ENCODE measurements at places on chromosomes 12 and 14.

DNA sequence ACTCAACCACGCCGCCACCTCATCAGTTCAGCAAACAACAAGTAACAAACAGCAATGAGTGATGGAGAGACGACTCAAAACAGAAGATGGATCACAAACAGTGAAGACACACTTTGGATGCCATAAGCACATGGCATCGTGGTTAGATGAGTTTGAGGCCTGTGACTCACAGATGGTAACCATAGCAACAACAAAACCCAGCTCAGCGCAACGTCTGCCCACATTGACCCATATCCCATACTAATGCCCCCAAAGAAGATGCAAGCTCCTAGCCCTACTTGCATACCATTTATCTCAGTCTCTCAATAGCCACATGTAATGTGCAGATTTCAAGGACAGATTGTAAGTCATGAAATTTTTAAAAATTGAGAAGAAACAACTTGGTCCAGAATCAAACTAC is 1322.3 kb upstream of the TMEM132C start:
- no peak for DNase-seq

DNA sequence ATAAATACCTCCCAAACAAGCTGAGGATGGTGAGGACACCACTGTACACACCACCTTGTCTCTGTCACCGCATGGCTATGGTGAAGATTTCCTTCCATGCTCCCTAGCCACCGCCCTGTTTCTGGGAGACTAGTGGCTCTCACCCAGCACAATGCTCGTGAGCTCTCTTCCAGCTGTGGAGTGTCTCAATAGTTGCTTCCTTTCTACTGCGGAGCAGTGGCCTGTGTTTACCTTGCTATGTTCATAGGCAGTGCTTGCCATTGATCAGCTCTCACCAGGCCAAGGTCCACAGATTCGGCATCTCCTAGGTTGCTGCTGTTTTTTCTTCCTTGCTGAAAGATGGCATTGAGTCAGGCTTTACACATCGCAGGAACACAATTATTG is 313.6 kb upstream of the RTL1 start:
- DNase-seq, result no peak

DNA sequence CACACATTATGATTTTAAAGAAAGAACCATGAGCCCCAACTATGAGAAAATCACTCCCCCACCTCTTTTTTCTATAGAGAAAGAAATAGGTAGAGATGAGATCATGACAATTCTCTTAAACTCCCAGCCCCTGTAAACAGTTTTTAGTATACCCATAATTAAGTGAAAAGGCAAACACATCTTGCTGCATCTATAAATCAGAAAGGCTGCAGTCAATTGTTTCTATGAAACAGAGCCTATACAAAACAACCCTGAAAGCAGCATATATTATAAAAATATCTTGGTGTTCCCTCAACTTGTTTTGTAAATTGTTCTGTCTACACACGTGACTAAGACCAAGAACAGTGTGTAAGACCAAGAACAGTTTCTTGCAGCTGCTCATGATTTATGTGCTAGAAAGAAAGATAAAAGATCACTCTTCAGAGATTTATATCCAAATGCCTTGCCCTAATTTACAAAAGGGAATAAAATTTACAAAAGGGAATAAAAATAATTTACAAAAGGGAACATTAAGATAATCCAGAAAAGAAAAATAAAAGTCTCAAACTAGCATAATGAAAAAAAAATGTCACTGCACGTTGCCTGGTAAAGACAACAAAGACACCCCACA is 4.8 kb downstream of the KITLG start:
- no peak for DNase-seq

DNA sequence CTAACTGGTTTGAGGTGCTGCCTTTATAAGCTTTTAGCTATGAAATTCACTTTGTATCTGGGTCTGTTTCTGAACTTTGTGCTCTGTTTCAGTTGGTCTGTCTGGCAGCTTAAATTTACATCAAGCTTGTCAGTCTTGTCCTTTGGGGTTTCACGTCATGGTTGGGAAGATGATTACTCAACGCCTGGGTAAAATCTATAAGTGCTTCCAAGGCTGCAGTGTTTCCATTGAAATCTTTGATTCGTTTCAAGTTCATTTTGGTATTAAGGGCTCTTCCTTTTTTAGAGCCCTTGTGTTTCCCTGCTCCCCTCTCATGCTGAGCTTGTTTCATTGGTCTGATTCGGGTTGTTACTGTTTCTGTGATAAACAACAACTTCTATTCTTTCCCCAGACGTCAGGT is 58.2 kb downstream of the FBXW8 start:
- DNase-seq, result no peak

DNA sequence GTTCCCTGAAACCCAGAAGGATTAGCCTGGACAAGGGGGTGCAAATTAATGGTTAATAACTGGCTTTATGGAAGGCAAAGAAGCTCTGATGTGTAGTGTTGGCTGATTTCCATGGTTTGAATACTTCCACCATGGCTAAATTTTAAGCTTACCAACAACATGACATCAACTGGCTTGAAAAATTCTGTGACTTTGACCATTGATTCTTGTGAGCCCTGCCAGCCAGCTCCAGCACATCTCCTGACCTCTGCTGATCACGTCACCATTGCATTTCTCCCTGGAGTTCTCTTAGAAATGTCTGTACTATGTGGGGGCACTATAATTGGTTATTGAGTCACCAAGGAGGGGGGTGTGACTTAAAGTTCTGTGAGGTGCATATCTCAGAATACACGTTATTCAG is 171.2 kb downstream of the MYRFL start:
- no peak for DNase-seq

DNA sequence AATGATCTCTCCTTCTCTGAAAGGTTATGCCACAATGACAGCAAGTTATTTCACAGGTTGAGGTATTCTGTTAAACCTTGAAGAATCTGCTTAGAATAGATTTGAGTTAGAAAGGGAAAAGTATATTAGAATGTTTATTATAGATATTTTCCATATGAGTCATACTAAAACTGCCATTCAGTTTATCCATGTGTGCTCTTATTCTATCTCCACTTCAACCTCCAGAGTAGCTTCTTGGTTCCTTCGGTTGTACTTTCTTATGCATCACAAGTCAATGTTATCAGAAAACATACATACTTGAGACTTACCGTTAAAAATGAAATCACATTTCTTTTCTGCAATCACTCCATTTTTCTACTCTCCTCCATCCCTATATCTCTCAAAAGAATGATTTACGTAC is 197.7 kb downstream of the BCAT1 start:
- DNase-seq, result no peak

DNA sequence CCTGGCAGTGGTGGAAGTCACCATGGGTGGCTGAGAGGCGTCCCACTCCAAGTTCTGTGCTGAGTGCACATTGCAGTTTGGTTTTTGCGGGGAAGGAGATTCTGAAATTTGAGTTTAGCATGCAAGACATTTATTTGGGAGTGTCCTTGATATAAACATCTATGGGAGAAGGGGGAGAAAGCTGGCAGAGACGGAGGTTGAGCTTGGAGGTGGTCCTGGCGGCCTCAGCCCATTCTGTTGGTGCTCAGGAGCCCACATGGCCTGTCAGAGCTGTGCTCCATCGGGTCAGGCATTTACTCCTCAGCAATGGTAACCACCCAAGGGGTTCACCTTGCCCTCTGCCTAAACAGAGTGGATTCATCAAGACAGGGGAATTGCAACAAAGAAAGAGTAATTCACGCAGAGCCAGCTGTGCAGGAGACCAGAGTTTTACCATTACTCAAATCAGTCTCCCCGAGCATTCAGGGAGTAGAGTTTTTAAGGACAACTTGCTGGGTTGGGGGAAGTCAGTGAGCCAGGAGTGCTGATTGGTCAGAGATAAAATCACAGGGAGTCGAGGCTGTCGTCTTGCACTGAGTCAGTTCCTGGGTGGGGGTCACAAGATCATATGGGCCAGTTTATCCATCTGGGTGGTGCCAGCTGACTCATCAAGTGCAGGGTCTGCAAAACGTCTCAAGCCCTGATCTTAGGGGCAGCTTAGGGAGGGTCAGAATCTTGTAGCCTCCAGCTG is 323.3 kb upstream of the TMEM132C start:
- DNase-seq, result no peak

DNA sequence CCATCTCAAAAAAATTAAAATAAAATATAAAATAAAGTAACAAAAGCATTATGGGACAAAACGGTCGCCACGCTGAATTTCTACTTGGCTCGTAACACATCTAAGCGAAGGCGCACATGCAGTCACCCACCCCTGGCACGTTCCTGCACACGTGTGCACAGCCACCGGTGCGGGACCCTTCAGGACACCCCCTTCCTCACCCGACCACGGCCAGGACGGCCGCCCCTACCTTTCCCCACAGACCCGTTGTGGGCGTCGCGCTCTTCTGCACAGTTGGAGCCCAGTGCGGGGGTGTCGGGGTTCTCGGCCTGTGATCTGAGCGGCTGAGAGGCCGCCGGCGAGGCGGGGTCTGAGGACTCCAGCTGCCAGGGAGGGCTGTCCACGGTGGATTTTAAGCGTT is 44.4 kb upstream of the GPR68 start:
- DNase-seq, result no peak

DNA sequence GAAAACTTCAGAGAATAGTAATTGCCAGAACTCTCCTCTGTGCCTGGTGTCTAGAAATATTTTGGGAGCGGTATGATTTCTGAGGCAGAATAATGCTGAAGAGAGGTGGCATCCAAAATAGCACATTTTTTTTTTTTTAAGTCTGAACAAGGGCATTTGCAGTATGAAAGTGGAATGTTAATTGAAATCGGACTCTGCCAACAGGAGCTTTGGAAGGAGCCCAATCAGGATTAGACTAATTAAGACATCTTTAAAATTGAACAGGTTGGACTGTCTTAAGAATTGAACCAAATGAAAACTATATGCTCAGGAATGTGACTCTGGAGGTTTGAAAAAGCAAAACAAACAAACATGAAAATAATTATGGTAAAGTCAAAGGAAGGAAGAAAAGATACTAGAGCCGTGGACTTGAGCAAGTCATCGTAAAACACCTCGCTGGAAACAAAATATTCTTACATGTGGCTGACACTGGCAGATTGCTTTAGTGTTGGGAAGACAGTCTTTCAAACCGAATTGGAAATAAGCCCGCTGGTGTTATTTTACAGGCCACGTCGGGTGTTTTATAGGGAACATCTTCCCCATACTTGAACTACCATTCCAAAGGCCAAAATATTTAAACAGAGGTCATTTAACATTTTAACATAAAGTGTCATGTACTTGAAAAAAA is 436.3 kb downstream of the VRK1 start:
- DNase-seq, result no peak

DNA sequence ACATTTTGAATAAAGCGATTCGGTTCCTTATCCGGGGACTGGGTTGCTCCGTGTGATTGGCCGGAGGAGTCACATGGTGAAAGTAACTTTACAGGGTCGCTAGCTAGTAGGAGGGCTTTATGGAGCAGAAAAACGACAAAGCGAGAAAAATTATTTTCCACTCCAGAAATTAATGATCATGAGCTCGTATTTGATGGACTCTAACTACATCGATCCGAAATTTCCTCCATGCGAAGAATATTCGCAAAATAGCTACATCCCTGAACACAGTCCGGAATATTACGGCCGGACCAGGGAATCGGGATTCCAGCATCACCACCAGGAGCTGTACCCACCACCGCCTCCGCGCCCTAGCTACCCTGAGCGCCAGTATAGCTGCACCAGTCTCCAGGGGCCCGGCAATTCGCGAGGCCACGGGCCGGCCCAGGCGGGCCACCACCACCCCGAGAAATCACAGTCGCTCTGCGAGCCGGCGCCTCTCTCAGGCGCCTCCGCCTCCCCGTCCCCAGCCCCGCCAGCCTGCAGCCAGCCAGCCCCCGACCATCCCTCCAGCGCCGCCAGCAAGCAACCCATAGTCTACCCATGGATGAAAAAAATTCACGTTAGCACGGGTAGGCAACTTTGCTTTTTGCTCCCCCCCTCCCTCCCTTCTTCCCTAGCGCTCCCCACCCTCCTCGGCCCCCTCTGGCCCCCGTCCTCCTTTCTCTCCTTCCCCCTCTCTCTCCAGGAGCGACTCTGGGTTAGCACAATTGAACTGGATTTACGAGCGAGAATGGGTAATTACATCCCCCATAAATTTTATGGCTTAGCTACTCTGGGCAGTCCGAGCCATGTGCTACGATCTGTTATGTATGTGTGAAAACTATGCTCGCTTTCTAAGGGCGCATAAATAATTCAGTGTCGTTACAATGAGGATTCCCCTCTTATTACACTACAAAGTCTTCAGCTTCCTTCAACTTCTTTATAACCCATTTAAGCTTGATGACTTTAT is at the start of gene HOXC4:
TSS of gene HOXC4 (plus strand) at position 85 of the 991 bp plus-strand sequence. CDS start at position 173, 88 bp downstream.
- no peak for DNase-seq

GRCh38 chr12:88188180-88188579 is 46.1 kb downstream of the TMTC3 start:
- no peak for DNase-seq

DNA sequence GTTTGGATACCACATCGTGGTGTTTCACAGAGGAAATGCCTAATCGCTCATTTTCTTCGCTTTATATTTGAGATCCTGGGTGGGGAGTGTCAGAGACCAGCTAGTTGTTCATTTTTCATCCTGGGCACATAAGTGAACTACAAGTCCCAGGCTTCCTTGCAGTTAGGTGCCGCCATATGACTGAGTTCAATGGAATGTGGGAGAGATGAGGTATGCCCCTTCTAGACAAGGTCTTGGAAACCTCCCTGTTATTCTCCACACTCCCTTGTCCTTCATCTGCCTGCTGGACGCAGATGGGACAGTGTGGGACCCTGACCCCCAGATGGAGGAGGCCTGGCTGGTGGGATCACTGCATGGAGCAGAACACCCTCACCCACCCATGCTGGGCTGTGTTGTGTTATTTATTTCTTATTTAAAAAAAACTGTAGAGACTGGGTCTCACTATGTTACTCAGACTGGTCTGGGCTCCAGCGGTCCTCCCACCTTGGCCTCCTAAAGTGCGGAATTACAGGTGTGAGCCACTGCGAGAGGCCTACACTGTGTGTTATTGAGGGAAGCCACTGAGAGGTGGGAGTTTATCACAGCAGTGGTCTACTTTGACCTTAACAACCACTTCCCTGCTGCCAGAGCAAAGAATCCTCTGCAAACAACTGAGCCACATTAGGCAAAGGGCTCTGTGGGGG is 42.9 kb upstream of the VRK1 start:
- no peak for DNase-seq

- DNase-seq, result no peak
Observed at GRCh38 chr14:33218026-33218425, 279.3 kb downstream of the NPAS3 start.

GRCh38 chr14:99564926-99565259 is 39.1 kb downstream of the CCDC85C start:
- no peak for DNase-seq

DNA sequence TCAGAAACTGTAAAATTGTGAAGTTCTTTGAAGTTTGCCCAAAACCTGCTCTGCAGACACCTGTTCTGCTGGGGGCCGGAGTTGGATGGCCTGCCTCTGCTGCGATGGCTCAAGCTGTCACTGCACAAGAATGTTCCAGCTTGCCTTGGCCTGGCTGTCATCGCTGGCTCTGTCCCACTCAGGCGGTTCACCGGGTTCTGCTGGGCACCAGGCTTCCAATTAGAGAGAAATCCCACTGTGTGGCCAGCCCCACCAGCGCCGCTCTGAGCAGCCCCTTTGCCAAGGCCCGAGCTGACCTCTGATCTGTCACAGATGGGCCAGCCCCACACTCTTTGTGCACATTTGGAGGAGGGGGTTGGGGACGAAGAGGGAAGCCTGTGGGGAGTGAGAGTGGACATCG is 71.7 kb upstream of the GPATCH2L start:
- no peak for DNase-seq

All from tibial artery (tissue), 4 donors.